WTC11 (cell line): ENCODE measurements at places on chromosomes 7 and 10. TPM values are rescaled to one million over a fixed set of nuclear protein-coding genes. Genes with fewer than 3 reads are reported as not detected.

The NCF1 gene
- total RNA-seq = 0.50 to 0.68 TPM (median 0.66 TPM) in 3 replicates

The NUTM2E gene
- 0.07 to 0.25 TPM (median 0.15 TPM) in 3 replicates for total RNA-seq

The ADRB1 gene
- total RNA-seq = 0.27 to 0.35 TPM (median 0.30 TPM) in 3 replicates

The MYOZ1 gene
- 3.0 to 5.4 TPM (median 4.4 TPM) in 3 replicates for total RNA-seq

The HOXA3 gene
- 0.11 TPM in 1 of 3 replicates, not detected in the others for total RNA-seq

The LRGUK gene
- 1.9 to 3.0 TPM (median 2.7 TPM) in 3 replicates for total RNA-seq

The GNGT1 gene
- total RNA-seq = 0.63 to 1.3 TPM (median 1.2 TPM) in 3 replicates

The ZNF735 gene
- not detected in 3 replicates for total RNA-seq

The RNF32 gene
- total RNA-seq = 0.55 to 1.3 TPM (median 0.61 TPM) in 3 replicates

The OR6B1 gene
- total RNA-seq = not detected in 3 replicates

The CCDC172 gene
- 1.8 to 3.0 TPM (median 2.0 TPM) in 3 replicates for total RNA-seq

The CDC14C gene
- 0.07 TPM in 1 of 3 replicates, not detected in the others for total RNA-seq

The SPAM1 gene
- not detected in 3 replicates for total RNA-seq

The IKZF1 gene
- 1.9 to 2.4 TPM (median 2.3 TPM) in 3 replicates for total RNA-seq

The FOXI2 gene
- 1.2 to 1.7 TPM (median 1.4 TPM) in 3 replicates for total RNA-seq

The SNX10 gene
- total RNA-seq = 10.8 to 13.3 TPM (median 12.5 TPM) in 3 replicates

The MYH16 gene
- not detected in 3 replicates for total RNA-seq

The SLC18A3 gene
- 0.07 to 0.13 TPM (median 0.09 TPM) in 3 replicates for total RNA-seq

The CNPY1 gene
- 0.09 TPM in 2 of 3 replicates, not detected in the other for total RNA-seq

The TMEM176B gene
- total RNA-seq = 1.0 to 1.6 TPM (median 1.3 TPM) in 3 replicates

The FOXK1 gene
- 17.1 to 21.9 TPM (median 17.2 TPM) in 3 replicates for total RNA-seq

The VAX1 gene
- total RNA-seq = 0.04 TPM in 1 of 3 replicates, not detected in the others

The ZNF680 gene
- total RNA-seq = 12.9 to 13.9 TPM (median 13.0 TPM) in 3 replicates

The EGR2 gene
- 0.92 to 1.6 TPM (median 1.6 TPM) in 3 replicates for total RNA-seq

The IPMK gene
- total RNA-seq = 9.7 to 10.9 TPM (median 9.9 TPM) in 3 replicates

The OPALIN gene
- total RNA-seq = 0.04 TPM in 1 of 3 replicates, not detected in the others

The CASP2 gene
- 35.1 to 35.5 TPM (median 35.4 TPM) in 3 replicates for total RNA-seq

The DMBT1 gene
- 0.09 to 0.18 TPM (median 0.13 TPM) in 3 replicates for total RNA-seq
